Testis (tissue), 5 donors: ENCODE measurements at places on chromosomes 11 and 22. TPM values are rescaled to one million over a fixed set of nuclear protein-coding genes. Genes with fewer than 3 reads are reported as not detected.

Gene NRIP3
- polyA plus RNA-seq, result 108 TPM

Gene SLC22A12
- polyA plus RNA-seq, result not detected

GRCh38 chr22:20615021-20615420 lies 107.6 kb downstream of the MED15 start:
- DNase-seq, result no peak

GRCh38 chr11:38089726-38090125 lies 1491.7 kb upstream of the RAG2 start:
- no peak for DNase-seq

DNA sequence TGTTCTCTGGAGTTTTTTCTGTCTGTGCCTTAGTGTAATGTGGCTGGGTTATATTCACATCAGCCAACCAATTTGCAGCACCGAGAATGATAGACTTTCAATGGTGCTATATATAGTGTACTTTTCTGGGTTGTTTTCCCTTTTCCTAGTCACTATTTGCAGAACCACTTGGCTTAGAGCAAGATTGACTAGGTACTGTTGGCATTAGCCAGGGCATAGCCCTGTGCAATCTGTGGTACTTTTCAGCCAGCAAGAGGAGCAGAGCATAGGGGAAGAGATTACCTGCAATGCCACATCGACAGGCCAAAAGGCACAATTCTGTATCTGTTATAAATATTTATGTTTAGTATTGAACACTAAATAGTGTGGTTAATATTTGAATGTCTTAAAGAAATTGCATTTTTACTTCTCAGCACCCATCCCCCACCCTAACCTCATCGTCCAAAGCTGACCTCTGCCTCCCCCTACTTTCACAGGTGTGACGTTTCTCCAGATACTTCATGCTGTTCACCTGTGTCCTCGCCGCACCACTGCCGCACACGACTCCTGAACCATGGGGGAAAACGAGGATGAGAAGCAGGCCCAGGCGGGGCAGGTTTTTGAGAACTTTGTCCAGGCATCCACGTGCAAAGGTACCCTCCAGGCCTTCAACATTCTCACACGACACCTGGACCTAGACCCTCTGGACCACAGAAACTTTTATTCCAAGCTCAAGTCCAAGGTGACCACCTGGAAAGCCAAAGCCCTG lies 51.4 kb downstream of the MICAL2 start:
- DNase-seq, result no peak

- DNase-seq, result no peak
These were observed 69.8 kb downstream of the LHFPL7 start for GRCh38 chr22:24876700-24877099.

GRCh38 chr11:64885367-64886286 lies 7.2 kb upstream of the EHD1 start:
- DNase-seq, result no peak

- DNase-seq, result no peak
These were observed 116.9 kb upstream of the TTC12 start for GRCh38 chr11:113197446-113197845.

DNA sequence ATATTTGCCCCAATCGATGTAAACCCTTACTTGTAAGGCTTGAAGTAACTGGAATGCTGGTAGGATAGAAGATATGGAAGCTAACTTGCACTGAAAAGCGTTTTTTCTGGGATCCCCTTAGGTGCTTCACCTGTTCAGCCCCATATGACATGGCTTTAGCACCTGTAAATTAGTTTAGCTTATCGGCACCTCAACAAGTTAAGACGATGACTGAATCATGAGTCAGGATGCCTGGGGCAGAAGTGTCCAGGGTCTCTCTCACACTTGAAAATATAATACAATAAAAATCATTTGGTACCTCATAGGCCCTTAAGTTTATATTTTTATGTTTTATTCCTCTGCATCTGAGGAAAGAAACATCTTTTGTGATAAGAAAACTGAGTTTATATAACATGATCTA lies 409.2 kb upstream of the LRRC4C start:
- no peak for DNase-seq

Gene ZP1
- polyA plus RNA-seq, result 11.2 TPM

GRCh38 chr22:29949872-29950271 lies 66.9 kb downstream of the MTMR3 start:
- no peak for DNase-seq

Gene CXCR5
- polyA plus RNA-seq, result 0.22 TPM

Gene MDK
- polyA plus RNA-seq, result 51.5 TPM

DNA sequence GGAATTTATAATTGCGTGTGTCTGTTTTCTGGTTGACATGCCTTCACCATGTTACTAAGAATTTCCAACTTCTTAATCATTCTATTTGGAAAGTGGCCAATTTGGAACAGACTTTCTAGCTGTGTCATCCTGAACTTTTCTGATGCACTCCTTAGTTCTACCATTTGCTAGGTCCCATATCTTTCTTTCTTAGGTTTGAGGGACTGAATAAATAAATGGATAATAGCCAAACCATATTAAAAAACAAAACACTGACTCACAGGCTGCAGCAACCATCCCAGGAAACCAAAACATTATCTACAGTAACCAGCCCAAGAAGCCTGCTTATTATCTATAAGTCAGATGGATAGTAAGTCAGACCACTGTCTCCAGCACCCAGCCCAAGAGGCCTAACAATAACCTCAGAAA lies 57.5 kb upstream of the PLET1 start:
- no peak for DNase-seq

Gene RPS6KA4
- 9.2 TPM for polyA plus RNA-seq

DNA sequence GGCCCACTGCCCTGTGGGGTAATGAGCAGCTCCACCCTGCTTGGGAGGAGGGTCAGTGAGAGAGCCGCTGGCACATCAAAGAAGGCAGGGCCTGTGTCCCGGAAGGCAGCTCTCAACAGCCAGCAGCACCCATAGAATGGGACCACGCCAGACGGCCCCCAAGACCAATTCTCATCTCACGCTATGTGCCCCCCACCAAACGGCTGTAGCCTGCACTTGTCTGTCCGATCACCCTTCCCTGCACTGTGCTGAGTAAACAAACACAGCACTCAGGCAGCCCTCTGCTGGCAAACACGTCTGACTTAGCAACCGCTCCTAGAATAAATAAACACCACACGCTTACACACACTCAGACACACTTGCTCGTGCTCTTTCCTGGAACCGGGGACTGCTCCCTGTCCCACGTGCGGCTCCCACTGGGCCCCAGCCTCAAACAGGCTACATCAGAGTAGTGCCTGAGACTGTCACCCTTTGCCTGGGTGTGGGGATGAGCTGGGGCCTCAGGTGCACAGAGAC lies 53.2 kb upstream of the CDON start:
- peak; percentile 83 for DNase-seq

Gene C11orf86
- not detected for polyA plus RNA-seq

- DNase-seq, result no peak
These were observed 19.0 kb upstream of the RELT start for GRCh38 chr11:73356979-73357860.

Gene MICALL1
- polyA plus RNA-seq, result 30.8 TPM

Gene HIKESHI
- 48.7 TPM for polyA plus RNA-seq
